G401 (cell line): ENCODE measurements at places on chromosomes 16 and 17. TPM values are rescaled to one million over a fixed set of nuclear protein-coding genes. Genes with fewer than 3 reads are reported as not detected.

PALB2 gene
- total RNA-seq: 14.0 and 33.3 TPM in 2 replicates

- DNase-seq: no peak
Measured at GRCh38 chr16:17213025-17213424, 257.7 kb downstream of the XYLT1 start.

CYGB gene
- total RNA-seq: 3.1 and 3.3 TPM in 2 replicates

GRCh38 chr17:59498530-59499307 is 66.7 kb upstream of the DHX40 start:
- DNase-seq: peak; percentile 94
